ENCODE measurements at places on chromosomes 5 and 9.

DNA sequence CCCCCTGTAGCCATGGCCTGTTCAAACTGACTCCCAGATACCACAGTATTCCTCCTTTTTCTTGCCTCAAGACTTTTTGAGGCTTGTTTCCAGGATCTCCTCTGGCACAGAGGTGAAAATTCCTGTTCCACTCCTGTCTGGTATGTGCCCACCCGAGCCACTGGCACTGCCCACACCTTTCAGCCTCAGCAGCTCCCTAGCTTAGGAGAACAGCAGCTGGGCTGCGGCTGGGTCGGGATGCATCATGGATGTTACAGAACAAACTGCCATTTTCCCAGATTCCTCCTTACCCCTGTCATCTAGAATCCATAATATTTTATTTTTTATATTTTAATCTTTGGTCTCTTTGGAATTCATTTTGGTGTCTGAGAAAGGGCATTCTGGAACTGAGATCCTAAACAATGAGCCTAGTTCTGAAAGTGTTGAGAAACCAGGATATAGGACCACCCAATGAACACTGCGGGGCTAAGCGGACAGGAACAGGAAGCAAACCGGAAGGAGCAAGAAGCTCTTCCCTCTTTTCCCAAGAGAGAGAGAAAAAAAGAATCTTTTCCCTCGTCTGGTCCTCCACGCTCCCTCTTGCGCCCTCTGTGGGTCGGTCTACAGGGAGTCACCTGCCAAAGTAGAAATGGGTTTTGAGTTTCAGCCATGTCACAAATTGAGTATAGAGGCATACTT is 12.5 kb downstream of the OR2S2 start:
- peak; percentile 92 for DNase-seq

DNA sequence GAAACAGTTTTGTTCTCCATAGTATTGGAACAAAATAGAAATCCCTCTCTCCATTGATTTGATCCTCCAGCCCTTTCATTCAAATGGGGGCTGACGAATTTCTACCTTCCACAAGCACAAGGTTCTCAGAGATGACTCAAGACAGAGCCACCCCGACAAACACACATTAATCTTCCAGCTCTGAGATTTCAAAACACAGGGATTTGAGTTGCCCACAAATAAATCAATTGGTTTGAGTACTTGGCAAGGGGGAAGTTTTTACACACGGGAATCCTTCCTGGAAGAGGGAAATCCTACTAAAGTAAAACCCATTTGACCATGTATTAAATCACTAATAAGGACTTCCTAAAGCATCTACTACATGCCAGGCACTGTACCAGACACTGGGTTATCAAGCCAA is 5.4 kb downstream of the ADRA1B start:
- no peak for DNase-seq

DNA sequence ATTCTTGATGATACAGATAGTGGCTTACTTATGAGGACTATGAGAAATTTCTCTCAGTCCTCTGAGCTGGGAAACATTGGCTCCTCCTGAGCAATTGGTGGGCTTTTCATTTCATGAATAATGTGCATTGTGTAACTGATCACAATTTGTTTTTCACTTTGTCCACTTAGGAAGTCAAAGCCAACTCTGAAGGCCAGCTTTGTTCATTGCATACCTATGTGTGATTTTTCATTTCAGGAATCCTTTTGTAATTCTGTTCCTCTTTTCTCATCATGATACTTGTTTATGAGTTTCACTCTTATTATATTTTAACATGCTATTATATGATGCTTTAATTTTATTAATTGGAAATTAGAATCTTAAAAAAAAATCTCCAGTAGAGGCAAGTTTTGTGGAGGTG is 483.0 kb downstream of the EBF1 start:
- DNase-seq: no peak

DNA sequence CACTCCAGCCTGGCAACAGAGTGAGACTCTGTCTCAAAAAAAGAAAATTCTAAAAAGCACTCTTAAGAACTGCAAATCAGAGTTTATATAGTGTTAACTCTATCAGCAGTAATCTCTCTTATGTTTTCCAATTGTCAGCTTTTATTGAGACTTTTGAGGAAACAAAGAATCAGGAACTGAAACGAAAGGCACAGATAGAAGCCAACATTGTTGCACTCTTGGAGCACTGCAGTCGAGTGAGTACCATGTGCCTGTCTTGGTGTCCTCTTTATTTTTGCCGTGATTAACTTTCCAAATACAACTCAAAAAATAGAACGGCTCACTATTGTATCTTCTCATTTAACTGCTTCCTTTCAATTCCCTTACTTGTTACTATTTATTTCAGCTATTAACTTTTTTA is 41.7 kb upstream of the LRRC19 start:
- no peak for DNase-seq

DNA sequence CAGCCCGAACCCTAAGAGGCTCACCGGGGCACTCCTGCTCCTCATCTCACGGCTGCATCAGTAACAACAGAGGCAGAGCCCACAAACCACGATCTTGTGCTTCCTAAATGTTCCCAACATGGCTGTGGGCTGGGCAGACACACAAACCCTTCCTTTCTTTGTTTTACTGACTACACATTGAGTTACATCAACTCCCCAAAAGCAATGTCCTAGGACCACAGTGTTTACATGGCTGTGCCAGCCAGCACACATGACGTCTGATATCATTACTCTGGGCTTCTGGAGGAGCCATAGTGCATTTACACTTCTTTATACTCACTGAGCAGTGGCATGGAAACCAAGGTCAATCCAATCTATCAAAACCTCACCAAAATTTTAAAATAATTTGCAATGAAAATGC is 101.4 kb downstream of the LHFPL2 start:
- peak; percentile 75 for DNase-seq

- peak; percentile 81 for DNase-seq
Measured at GRCh38 chr5:145848854-145849253, 13.7 kb upstream of the PRELID2 start.

- no peak for DNase-seq
Measured at GRCh38 chr5:32343058-32343672, 30.4 kb upstream of the MTMR12 start.

- no peak for DNase-seq
Measured at GRCh38 chr5:32261198-32261597, 51.5 kb downstream of the MTMR12 start.

- DNase-seq: no peak
Measured at GRCh38 chr9:83656952-83657351, 34.0 kb downstream of the IDNK start.

- peak; percentile 54 for DNase-seq
Measured at GRCh38 chr9:32431940-32432555, 47.6 kb downstream of the ACO1 start.

GRCh38 chr5:59755476-59755875 is 138.1 kb downstream of the PDE4D start:
- no peak for DNase-seq

DNA sequence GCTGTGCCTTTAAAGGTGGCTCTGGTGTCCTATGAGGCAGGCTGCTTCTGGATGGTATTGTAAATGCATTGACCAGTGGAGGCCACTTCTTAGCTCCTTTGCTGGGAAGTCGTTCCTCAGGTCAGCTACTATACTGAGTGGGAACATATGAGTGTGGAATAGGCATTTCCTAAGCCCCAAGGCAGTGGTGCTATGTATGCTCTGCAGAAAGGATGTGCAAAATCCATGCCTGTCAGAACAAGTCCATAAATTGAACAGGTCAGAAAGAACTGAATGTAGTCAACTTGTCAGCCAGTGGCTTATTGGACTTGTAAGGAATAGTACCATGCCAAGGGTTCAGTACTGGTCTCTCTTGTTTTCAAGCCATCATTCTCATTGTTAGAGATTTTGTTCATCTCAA is 216.4 kb downstream of the CDH10 start:
- no peak for DNase-seq

DNA sequence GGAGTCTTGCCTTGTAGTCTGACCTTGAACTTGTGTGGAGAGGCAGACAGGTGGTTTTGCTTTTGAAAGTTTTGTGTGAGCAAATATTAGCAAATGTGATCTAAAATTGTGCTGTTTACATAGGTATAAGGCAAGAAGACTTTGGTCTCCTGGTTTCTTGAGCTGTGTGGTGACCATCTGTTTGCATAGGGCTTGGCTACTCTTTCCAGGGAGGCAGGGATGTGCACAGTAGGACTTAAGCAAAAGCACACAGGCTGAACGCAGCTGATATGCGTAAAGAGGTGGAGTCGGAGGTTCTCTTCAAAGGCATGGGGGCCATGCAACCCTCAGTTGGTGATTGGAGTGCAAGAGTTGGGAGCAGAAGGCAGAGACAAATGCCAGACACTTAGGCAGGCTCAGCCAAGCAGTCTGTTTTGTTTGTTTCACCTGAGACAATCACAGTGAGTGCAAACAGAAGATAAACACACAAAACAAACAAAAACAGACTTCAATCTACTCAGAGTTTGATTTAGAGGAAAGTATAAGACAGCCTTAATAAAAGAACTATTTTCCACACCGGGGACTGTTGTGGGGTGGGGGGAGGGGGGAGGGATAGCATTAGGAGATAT is 744.2 kb downstream of the MTRR start:
- DNase-seq: no peak

GRCh38 chr5:131210151-131210510 is 39.4 kb downstream of the LYRM7 start:
- no peak for DNase-seq

All from fibroblast of mammary gland (primary cell).